ENCODE measurements at places on chromosomes 1 and 21.

DNA sequence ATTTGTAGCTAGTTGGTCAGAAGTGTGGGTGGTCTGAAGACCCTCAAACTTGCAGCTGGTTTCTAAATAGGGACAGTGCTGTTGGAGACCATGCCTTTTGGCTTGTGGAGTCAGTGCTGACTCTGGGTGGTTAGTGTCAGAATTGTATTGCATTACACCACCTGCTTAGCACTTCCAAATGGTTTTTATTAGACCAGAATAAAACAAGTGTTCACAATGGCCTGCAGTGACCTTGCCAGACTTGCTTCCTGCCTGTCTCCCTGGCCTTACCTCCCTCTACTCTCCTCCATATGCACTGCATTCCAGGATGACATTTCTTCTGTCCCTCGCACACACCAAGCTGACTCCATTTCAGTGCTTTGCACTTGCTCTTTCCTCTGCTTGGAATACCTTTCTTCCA lies 72.7 kb upstream of the CNIH3 start:
- H3K4me3 ChIP-seq: no peak overlapping the region
- DNase-seq: no peak
- no peaks in the 10 kb centered on the region for H3K36me3 ChIP-seq
- no peaks in the 10 kb centered on the region for H3K27me3 ChIP-seq

- H3K4me1 ChIP-seq: no peaks in the 10 kb centered on the region
- H3K36me3 ChIP-seq: no peaks in the 10 kb centered on the region
- no peaks in the 10 kb centered on the region for H3K27me3 ChIP-seq
- no peak for DNase-seq
- H3K4me3 ChIP-seq: no peak overlapping the region
These were observed 15.0 kb upstream of the RGS4 start for GRCh38 chr1:163054181-163054591.

- no peak for DNase-seq
- H3K27ac ChIP-seq: no peak overlapping the region
- no peak overlapping the region for H3K4me3 ChIP-seq
- peaks cover 4% of the 10 kb centered on the region for H3K4me1 ChIP-seq
- no peaks in the 10 kb centered on the region for H3K36me3 ChIP-seq
These were observed 12.4 kb upstream of the ZNF691 start for GRCh38 chr1:42833981-42834380.

- H3K4me3 ChIP-seq: no peak overlapping the region
- H3K27ac ChIP-seq: peak overlapping the region; percentile 97
- no peaks in the 10 kb centered on the region for H3K36me3 ChIP-seq
- H3K27me3 ChIP-seq: no peaks in the 10 kb centered on the region
These were observed 2.9 kb upstream of the FCMR start for GRCh38 chr1:206924592-206925105.

DNA sequence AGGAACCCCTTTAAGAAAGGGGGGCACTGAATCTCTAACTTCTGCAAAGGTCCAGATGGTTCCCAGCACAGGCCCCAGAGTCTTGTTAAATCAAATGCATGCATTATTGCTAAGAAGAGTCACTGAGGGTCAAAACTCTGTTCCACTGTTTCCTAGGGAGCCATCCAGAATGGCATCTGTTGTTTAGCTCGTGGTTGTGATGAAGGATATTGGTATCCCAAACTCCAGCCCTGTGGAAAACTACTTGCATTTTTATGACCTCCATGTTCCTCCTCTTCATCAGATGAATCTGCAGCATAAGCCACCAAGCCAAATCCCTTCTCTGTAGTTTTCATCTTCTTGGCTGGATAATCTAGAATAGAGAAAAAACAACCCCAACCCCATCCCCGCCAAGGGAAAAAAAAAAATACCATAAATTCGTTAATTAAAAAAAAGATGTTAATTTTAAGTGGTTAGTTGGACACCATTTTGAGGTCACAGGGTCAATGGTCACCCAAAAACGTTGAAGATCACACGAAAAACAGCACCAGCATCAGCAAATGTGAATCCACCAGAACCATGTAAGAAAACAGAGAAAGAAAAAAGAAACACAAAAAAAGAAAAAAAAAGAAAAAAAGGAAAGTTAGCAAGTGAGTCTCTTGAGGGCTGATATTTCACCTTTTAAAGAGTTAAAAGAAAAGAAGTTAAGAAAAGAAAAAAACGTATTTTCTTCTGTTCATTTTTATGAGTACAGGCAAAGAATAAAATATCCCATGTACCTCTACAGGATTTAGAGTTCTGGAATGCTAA lies 3.0 kb upstream of the RIT1 start:
- peaks cover 59% of the 10 kb centered on the region for H3K36me3 ChIP-seq
- no peaks in the 10 kb centered on the region for H3K27me3 ChIP-seq
- DNase-seq: no peak
- H3K27ac ChIP-seq: no peak overlapping the region
- H3K4me3 ChIP-seq: no peak overlapping the region
- H3K4me1 ChIP-seq: peaks cover 21% of the 10 kb centered on the region

Measured in spleen (tissue), 13 donors.